Activated T-helper 17 cell treated with anti-CD3 and anti-CD28 coated beads, Interleukin-2, amount 50 U/mL, for 72 hours (primary cell): ENCODE measurements at places on chromosomes 3 and 15. TPM values are rescaled to one million over a fixed set of nuclear protein-coding genes. Genes with fewer than 3 reads are reported as not detected.

TMC3 gene
- total RNA-seq, result not detected

PCBP4 gene
- 18.5 TPM for total RNA-seq

NUDT16 gene
- total RNA-seq, result 6.7 TPM

PLAAT1 gene
- not detected for total RNA-seq

GRCh38 chr3:179369621-179370020, 22.1 kb downstream of the MFN1 start:
- ATAC-seq, result no peak

DNA sequence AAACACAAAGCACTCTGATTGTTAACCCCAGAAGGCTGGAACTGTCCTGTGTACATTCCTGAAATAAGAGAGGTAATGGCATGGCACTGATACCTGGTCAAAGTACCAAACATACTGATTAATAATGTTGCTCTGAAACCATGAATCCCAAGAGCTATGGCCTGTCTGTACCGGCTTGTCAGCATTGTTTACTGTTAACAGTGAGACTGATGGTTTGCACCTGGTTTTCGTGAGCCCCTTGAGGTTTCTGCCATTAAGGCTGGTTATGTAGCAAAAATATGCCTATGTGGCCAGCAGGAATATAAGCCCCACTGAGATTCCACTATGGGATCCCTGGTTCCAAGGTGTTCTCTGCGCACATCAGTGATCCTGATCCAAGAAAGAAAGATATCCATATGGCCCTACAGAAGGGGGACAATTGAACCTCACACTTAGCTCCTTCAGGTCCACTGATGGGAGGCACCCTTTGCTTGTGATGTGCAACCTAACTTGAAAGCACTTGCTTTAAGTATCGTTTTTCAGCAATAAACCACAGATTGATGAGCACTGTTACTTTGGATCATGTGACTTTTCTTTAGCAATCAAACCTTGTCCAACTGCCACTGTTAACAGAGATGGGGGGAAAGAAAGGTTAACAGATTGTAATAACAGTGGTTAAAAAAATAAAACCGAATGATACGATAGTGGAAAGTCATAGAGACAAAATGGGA, 65.2 kb downstream of the TBL1XR1 start:
- ATAC-seq, result no peak

- no peak for ATAC-seq
Measured at GRCh38 chr3:31514570-31514969, 18.2 kb upstream of the STT3B start.
